ENCODE measurements at places on chromosomes 5 and 9.

- DNase-seq, result peak; percentile 42
These were observed 529 bp downstream of the CSNK1A1 start for GRCh38 chr5:149550594-149551226.

DNA sequence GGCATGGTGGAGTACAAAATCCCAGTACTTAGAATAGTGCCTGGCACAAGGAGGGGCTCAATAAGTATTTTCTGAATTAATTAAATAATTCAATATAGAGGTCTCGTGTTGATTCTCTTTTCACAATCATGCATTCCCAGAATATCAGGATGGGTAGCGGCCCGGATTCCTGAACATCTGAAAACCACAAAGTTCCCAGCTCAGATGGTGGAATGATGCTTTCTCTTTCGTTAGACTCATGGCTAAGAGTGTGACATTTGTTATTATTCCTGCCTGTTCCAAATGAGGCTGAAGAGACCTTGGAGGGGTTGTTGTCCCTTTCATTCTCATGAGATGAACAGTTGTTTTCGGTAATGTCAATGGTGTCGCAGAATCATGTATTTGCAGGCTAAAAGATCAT, 95.4 kb upstream of the LIFR start:
- DNase-seq, result no peak

DNA sequence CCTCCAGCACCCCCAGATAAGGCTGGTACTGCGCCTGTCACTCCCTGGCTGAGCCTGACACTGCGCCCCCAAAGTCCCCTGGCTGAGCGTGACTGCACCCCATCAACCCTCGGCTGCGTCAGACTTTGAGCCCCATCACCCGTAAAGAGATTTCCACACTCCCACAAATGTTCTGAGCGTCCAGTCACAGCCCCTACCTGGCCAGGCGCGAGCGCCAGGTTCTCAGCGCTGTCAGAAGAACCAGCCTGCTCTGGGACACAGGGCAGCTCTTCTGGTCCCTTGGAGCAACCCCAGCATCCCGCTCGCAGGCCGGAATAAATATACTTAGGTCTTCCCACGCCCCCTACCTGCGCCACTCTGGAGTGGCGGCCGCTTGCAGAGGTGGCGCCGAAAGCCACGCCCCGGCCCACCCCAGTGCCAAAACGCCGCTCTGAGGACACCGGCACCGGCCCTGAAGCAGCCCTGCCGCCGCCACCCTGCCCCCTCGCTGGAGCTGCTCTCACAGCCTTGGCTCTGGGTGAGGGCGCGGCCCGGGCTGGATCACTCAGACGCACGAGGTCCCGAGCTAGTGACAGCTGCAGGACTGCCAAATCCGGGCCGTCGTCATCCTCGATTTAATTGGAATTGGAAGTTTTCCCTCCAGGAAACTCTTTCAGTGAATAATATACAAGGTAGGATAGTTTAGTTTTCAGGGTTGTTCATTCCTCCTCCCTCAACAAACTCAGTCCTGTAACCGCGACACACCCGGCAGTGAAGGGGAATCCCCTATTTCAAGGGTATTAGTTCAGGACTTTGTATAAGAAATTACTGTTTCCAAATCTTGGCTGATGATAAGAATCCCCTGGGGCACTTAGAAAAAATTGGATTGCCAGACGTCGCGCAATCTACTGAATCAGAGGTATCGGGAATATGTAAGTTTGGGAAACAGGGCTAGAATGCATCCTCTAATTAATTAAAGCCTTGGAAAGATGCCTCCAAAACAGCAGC, 1.2 kb upstream of the CEMIP2 start:
- peak; percentile 76 for DNase-seq

- no peak for DNase-seq
These were observed 3.3 kb downstream of the SLC23A1 start for GRCh38 chr5:139379626-139380449.

GRCh38 chr5:141507387-141508091, 18.7 kb downstream of the PCDHGC5 start:
- DNase-seq, result no peak

- peak; percentile 10 for DNase-seq
These were observed 1.4 kb downstream of the MXD3 start for GRCh38 chr5:177310332-177310731.

GRCh38 chr9:138065287-138065686, 187.7 kb downstream of the CACNA1B start:
- no peak for DNase-seq

- no peak for DNase-seq
These were observed 97.3 kb upstream of the IQGAP2 start for GRCh38 chr5:76305775-76306174.

DNA sequence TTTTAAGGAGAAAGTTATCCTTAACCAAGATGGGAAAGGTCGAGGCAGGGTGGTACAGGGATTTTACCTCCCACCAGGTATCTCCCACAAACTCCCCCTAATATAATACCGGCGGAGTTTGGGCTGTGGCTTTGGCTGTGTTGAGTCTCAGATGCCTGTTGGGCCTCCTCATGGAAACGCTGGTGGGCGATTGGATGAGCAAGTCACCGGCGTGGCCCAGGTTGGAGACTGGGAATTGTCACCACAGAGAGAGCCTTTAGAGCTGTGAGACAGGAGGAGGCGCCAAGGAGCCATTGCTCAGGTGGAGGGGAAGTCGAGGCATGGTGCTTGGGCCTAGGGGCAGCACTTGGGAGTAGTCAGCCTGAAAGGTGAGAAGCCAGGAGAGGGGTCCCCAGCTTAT, 3.4 kb upstream of the CAMSAP1 start:
- no peak for DNase-seq

GRCh38 chr9:38417003-38417945, 7.0 kb downstream of the IGFBPL1 start:
- DNase-seq, result peak; percentile 70

- no peak for DNase-seq
These were observed 348.1 kb downstream of the ARL15 start for GRCh38 chr5:53962306-53962705.

GRCh38 chr9:127175764-127176163, 53.3 kb upstream of the ANGPTL2 start:
- DNase-seq, result peak; percentile 5

Measured in activated CD4-positive, alpha-beta memory T cell treated with anti-CD3 and anti-CD28 coated beads for 36 hours (primary cell).